ENCODE measurements at places on chromosomes 12 and 14. TPM values are rescaled to one million over a fixed set of nuclear protein-coding genes. Genes with fewer than 3 reads are reported as not detected.

IL26 gene
- total RNA-seq: not detected

TXNRD1 gene
- total RNA-seq: 737 TPM

EEA1 gene
- total RNA-seq: 38.0 TPM

TAS2R14 gene
- total RNA-seq: 2.1 TPM

KRT79 gene
- not detected for total RNA-seq

VWF gene
- total RNA-seq: 0.26 TPM

OR6C65 gene
- total RNA-seq: not detected

PSMD9 gene
- 73.5 TPM for total RNA-seq

SERPINA5 gene
- not detected for total RNA-seq

SDSL gene
- total RNA-seq: 12.4 TPM

DHRS7 gene
- 152 TPM for total RNA-seq

SLC10A1 gene
- not detected for total RNA-seq

MIPOL1 gene
- total RNA-seq: 8.6 TPM

MYH6 gene
- not detected for total RNA-seq

KRT8 gene
- 1.5 TPM for total RNA-seq

STXBP6 gene
- 4.5 TPM for total RNA-seq

GYS2 gene
- not detected for total RNA-seq

PPP4R4 gene
- 0.51 TPM for total RNA-seq

ZNF10 gene
- total RNA-seq: 12.1 TPM

SLC8A3 gene
- under 0.01 TPM for total RNA-seq

RPL6 gene
- total RNA-seq: 950 TPM

RNASE7 gene
- not detected for total RNA-seq

RERGL gene
- not detected for total RNA-seq

OR6C2 gene
- total RNA-seq: not detected

PSMB11 gene
- total RNA-seq: under 0.01 TPM

Data from fibroblast of lung (primary cell).